Neuronal stem cell (in vitro differentiated cells): ENCODE measurements at places on chromosomes 12 and 14.

- no peak for DNase-seq
Measured at GRCh38 chr12:118325081-118325480, 47.6 kb downstream of the TAOK3 start.

- DNase-seq = no peak
Measured at GRCh38 chr14:91223028-91223783, 21.3 kb downstream of the GPR68 start.

GRCh38 chr12:47039079-47039478, 40.3 kb upstream of the PCED1B start:
- DNase-seq = no peak

GRCh38 chr12:105860561-105861207, 278.1 kb downstream of the NUAK1 start:
- DNase-seq = no peak

DNA sequence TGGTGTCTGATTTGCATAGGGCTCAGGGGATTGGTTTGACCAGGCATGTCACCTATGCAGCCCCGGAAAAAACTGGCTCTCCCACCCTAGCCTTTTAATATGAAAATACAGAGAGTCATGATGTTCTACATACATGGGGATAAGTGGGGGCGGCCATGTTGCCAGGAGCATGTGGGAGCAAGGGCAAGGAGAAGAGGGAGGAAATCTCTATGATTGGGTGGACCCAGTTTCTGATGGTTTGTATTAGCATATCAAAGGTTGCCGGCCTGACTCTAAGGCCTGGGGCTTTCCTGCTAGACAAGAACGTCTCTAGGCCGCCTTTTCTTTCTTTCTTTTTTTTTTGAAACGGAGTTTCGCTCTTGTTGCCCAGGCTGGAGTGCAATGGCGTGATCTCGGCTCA, 123.4 kb upstream of the CPSF6 start:
- DNase-seq = no peak

- DNase-seq = peak; percentile 42
Measured at GRCh38 chr12:114405519-114406271, at the start of gene TBX5. TSS of gene TBX5 (minus strand) at chr12:114406144. CDS start at chr12:114403898, 2,246 bp downstream.

GRCh38 chr12:101891462-101891971, 14.1 kb downstream of the DRAM1 start:
- no peak for DNase-seq

GRCh38 chr12:52607314-52607713, 6.1 kb upstream of the KRT72 start:
- DNase-seq = no peak

DNA sequence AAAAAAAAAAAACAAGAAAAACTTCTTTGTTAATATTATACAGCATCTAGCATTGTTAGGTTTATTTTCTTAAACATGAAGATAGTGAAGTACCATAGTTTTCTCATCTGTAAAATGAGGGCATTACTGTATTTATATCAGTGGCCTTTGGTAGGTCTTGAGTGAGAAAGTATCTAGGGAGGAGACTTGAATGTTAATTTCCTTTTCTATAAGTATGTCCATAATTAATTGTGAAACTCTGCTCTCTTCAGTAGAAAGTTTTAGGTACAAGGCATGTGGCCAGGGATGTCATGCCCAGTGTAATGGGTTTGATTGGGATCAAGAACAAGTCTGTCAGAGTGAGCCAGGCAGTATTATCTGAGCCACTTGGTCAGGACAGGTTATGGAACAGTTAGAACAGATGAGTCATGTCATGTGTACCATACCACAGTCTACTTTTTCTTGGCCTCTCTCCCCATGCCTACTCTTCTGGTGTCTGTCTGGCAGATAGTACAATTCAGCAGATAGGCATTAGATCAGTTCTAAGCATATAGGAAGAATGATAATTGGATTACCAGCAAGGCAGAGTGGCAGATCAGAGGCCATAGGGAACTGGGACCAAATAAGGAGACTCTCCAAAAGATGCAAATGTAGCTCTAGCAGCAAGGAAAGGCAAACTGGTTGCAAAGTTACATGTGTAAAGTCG, 30.4 kb downstream of the FBXO34 start:
- DNase-seq = no peak

- no peak for DNase-seq
Measured at GRCh38 chr12:102910137-102910536, 6.9 kb downstream of the PAH start.

- DNase-seq = peak; percentile 59
Measured at GRCh38 chr14:24036169-24036962, 15.4 kb upstream of the CARMIL3 start.

- no peak for DNase-seq
Measured at GRCh38 chr14:94897561-94897960, 127.6 kb upstream of the GSC start.

DNA sequence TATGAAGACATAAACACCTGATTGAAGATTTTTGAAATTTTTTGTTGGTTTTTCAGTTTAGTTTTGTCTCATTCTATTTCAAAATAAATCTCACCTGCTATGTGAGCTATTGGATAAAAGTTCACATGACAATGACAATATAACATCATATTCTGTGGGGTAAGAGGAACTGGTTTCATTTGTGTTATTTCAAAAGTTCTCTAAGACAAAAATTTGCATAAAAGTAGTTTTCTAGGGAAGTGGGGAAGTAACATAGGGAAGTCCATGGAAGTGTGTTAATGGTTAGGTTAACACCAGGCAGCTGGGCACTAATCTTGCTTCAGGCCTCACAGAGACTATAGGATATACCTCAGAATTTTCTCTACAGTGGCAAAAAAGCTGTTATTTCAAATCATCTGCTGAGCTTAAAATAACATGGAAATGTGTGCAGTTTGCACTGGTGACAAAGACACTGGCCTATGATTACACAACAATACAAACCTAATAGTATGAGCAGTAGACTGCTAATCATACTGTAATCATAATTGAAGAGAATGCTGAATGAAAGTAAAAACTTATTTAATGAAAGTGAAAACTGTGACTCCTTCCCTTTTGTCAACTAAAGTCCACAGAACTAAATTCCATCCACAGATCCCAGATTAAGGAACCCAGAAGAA, 710.6 kb upstream of the TMEM132C start:
- DNase-seq = no peak

- DNase-seq = no peak
Measured at GRCh38 chr12:46671102-46671501, 154.7 kb downstream of the SLC38A4 start.

GRCh38 chr12:31728917-31729640, at the start of gene AMN1:
TSS of gene AMN1 (minus strand) at chr12:31729021. CDS start at chr12:31729008, 13 bp downstream.
- peak; percentile 99 for DNase-seq

- no peak for DNase-seq
Measured at GRCh38 chr12:92573104-92573503, 129.7 kb upstream of the PLEKHG7 start.

DNA sequence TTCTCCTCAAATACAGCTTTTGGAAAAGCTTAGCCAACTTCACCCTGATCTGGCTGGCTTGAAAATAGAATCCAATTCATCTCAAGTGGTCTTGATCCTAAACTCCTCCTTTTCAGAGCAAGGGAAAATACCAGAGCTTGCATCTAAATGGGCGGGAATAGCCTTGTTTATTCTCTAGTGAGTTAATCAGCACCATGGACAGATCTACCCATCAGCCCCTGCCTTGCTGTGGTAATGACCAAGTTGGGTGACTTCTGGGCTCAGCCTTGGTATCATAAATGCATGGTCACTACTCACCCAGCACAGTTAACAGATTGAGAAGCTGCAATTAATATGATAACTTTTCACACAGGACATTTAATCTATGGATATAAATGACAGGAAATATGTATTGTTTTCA, 196.6 kb downstream of the GLT1D1 start:
- DNase-seq = peak; percentile 74

DNA sequence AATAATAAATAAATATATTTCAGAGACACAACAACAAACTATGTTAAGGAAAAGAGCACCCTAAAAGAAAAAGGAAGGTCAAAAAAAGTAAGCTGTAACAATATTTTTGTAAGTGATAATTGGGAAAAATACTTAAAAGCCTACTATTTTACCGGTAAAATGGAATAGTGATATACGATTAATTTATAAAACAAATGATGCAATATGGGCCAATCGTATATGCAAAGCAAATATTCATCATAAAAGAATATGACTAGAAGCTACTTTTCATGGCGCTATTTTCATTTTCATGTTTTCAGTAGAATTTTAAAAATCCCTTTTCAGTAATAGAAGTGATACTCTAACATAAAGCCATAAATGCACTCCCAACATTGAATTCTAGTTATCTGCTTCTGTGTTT, 131.0 kb upstream of the AMIGO2 start:
- DNase-seq = no peak
